ENCODE measurements at places on chromosomes 16 and 17.
A peak's percentile ranks its signal among the peaks of the same experiment; 100 is the strongest.

DNA sequence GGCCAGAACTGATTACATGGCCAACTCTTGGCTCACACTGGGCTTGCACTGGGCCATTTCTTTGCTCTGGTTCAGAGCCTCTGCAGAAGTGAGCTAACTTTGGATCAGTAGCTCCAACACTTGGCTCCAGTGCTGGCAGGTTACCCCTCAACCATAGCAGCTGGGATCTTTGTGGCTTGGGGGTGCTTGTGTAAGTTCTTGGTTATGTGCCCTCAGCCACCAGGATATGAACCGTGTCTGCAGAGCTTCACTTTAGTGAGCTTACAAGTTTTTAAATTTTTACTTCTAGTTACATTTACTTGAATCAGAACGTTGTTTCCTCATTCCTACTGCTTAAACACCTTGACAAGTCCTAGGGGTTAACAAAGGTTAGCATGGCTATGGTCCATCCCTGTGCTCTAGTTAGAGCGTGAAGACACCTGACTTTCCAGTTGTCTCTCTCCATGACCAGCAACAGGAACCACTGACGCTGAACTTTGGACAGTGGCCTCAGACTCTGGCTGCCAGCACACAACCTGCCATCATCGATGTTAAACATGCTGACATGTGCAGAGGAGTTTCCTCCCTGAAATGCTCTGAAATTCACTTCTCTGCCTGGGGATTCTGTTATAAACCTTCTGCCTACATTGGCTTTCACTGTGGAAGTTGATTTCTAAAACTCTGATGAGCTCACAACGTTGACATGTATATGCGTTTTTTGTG is 4.1 kb downstream of the PDF start:
- no peak for DNase-seq

GRCh38 chr17:35879773-35880654 is at the start of gene CCL5:
CCL5 (minus strand) TSS chr17:35880360.
- DNase-seq: no peak

DNA sequence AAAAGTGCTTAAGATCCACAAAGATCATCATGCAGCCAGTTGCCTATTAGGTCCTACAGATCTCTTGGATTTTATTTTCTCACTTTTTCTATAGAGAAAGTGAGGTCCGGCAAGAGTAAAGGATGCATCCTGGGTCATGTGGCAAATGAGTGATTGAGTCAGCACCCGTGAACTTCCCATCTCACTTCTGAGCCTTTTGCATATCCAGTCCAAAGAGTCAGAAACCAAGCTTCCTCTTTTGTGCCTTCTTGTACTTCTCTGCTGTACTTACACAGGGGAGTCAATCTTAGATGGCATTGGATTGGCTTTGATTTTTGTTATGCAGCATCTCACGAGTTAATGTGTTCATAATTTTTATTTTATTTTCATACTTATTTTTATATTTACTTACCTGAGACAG is 114.2 kb upstream of the IRX5 start:
- DNase-seq: no peak

GRCh38 chr16:10921536-10922327 is 20.5 kb downstream of the DEXI start:
- no peak for DNase-seq

GRCh38 chr16:70660672-70661350 is 14.5 kb downstream of the IL34 start:
- no peak for DNase-seq

DNA sequence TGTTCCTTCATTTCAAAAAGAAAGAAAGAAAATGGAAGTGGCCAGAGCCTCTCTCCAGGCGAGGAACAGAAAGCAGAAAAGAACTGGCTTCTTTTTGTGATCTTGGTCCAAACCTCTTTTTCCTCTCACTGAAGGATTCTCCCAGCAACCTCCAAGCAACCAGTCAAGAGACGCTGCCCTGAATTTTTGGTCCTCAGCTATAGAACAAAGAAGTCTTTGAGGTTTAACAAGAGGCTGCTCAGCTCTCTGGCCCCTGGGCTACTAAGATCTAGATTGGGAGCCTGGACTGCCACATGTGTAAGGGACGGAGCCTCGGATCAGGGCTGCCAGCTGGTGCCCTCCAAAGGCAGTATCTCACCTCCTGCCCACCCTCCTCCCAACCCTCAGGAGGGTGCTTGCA is 62.6 kb downstream of the AXIN2 start:
- DNase-seq: no peak

DNA sequence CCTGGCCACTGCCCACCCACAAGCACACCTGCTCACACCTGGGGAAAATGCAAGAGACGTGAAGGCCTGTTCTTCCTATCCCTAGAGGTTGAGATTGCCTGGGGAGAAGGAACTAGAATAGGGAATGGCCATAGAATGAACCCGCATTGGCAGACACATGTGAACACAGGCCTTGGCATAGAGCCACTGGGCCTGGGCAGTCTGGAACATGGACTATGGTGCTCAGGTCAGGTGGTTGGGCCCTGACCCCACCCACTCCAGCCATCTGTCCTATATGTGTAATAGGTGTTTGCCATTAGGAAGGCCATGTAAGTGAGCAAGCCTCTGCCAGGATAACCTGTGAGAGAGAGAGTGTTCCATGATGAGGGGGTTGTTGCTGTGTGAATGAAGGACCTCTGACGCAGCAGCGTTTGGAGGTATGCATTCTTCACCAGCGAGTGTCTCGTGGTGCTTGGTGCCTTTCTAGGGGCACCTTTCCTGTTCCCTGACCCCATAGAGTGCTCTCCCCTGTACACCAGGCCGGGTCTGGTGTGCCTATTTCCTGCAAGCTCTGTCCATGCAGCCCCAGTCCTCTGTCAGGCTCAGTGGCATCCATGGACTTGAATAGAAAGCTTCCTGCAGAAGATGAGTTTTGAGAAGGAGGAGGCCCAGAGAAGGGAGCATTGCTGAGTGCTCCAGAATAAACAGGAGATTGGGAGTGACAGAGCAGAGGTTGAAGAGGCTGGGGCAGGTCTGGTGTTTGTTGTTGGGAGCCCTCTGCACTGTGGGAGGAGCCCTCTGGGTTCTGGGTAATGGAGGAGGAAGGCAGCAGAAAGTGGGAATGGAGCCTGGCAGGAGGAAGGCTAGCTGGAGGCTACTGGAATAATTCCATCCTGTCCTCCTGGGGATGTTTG is 15.6 kb downstream of the CTRL start:
- DNase-seq: no peak

GRCh38 chr17:69067274-69068047 is 6.7 kb upstream of the ABCA9 start:
- DNase-seq: no peak

GRCh38 chr16:87169509-87169995 is 147.6 kb downstream of the C16orf95 start:
- no peak for DNase-seq

- DNase-seq: peak; percentile 7
Observed at GRCh38 chr17:10357768-10358167, 15.0 kb downstream of the MYH13 start.

- DNase-seq: no peak
Observed at GRCh38 chr16:27301236-27301861, 12.4 kb upstream of the IL4R start.

DNA sequence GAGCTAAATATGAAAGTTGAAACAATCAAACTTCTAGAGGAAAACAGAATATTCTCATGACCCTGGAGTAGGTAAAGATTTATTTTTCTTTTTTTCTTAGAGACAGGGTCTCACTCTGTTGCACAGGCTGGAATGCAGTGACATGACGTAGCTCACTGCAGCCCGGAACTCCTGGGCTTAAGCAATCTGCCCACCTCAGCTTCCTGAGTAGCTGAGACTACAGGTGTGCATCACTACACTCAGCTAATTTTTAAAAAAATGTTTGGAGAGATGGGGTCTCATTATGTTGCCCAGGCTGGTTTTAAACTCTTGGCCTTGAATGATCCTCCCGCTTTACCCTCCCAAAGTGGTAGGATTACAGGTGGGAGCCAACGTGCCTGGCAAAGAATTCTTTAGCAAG is 15.5 kb downstream of the IKZF3 start:
- no peak for DNase-seq

DNA sequence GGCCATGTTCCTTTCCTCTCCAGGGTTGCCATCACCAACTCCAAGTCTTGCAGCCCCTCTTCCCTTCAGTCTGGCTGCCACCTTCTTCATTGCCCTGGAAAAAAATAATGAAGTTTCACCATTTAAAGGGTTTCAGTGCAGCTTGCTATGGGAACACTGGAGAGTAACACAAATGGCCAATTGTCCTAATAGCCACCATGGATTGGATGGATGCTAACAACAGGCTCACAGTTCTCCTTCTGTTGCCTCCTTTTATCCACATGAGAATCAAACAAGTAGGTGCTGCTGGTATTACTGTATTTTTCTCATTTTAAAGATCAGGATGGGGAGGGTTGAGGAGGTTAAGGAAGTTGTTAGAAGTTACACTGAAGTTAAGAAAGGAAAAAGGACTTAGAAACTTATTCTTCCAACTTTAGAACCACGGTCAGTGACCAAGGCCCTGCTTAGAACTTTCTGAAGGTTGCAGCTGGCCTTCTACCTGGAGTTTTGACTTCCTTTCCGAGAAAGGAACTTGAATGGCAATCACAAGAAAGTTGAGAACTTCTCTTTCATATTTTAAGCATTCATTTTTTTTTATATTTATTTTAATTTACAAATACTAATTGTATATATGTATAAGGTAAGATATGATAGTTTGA is 198.0 kb upstream of the MAF start:
- DNase-seq: no peak

Data from activated naive CD4-positive, alpha-beta T cell treated with anti-CD3 and anti-CD28 coated beads, Interleukin-2, amount 50 U/mL, for 72 hours (primary cell).